ENCODE measurements at places on chromosomes 4 and X.

GRCh38 chrX:122078079-122078478 lies 1030.7 kb downstream of the GLUD2 start:
- DNase-seq = no peak

GRCh38 chr4:1055721-1056590 lies 44.5 kb downstream of the FGFRL1 start:
- no peak for DNase-seq

- no peak for DNase-seq
Measured at GRCh38 chrX:139691843-139692505, 16.0 kb downstream of the MCF2 start.

DNA sequence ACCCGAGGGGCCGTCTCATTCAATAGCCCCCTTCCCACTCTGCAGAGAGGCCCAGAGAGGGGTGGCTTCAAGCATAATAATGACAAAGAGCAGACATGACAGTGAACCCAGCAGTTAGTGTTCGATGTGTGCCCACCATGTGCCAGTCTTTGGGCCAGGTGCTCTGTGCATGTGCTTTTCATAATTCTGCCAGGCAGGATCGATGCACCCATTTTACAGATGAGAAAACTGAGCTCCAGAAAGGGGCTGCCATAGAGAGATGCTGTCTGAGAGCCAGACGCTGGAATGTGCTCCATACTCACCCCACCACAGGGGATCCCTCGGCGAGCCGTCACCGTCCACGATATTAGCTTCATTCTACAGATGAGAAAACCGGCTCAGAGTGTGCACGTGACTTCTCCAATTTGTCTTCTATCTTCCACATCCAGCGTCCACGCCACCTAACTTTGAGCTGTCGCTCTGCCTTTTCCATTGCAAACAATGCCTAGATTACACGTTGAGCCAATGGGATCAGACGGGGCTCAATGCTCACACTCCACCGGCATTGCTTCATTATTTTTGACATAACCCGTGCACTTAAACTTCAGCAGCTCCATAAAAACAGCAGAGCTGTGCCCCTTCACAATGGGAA lies 8.2 kb downstream of the ADRA2C start:
- no peak for DNase-seq

DNA sequence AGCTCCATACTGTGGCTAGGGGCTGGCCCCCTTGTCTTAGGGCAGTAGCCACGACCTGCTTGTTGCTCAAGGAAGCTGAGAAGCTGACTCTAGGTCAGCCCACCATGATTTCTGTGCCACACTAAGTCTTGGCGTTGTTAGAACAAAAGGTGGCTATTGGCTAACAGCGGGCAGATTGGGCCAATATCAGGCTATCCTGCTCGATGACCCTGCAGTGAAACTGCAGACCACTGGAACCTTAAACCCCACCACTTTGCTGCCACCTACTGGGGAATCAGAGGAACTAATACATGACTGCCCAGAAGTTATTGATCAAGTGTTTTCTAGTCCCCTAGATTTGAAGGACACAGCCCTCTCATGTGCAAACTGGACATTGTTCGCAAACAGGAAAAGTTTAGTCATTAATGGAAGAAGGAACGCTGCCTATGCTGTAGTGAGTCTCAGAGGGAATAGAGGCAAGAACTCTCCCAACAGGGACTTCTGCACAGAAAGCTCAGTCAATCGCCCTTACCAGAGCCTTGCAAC lies 17.0 kb upstream of the PAPSS1 start:
- DNase-seq = no peak

GRCh38 chr4:1331591-1332353 lies 15.2 kb upstream of the UVSSA start:
- DNase-seq = no peak

- DNase-seq = no peak
Measured at GRCh38 chrX:17441965-17442364, 67.0 kb downstream of the NHS start.

DNA sequence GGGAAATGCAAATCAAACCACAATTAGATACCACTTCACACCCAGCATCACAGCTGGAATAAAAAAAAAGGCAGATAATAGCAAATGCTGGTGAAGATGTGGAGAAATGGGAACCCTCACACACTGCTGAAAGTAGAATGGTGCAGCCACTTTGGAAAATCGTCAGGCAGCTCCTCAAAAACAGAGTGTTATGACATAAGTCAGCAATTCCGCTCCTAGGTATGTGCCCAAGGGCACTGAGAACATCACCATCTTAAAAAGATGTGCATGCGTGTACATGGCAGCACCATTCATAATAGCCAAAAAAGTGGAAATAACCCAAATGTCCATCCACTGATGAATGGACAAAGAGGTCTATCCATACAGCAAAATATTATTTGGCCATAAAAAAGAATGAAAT lies 28.0 kb downstream of the HMX1 start:
- no peak for DNase-seq

DNA sequence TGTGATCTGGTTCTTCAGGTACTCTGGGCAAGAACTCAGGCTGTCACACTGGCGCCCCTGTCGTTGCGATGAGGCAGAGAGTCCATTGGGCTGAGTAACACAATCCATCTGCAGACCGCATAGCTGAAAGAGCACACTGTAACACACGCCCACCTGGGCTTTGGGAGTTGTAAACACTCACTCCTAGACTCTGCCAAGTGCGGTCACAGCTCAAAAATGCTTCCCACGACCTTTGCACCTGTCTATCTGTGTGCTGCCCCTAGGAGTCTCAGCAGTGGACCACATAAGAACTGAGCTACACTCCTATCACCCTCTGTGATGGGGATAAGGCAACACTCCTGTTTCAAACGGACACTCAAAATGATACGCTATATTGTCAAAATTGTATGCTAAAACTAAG lies 2028.3 kb downstream of the PCDH7 start:
- DNase-seq = no peak

- DNase-seq = no peak
Measured at GRCh38 chr4:105896984-105897775, 1.9 kb downstream of the NPNT start.

- DNase-seq = no peak
Measured at GRCh38 chrX:95427389-95427788, 1257.3 kb upstream of the DIAPH2 start.

DNA sequence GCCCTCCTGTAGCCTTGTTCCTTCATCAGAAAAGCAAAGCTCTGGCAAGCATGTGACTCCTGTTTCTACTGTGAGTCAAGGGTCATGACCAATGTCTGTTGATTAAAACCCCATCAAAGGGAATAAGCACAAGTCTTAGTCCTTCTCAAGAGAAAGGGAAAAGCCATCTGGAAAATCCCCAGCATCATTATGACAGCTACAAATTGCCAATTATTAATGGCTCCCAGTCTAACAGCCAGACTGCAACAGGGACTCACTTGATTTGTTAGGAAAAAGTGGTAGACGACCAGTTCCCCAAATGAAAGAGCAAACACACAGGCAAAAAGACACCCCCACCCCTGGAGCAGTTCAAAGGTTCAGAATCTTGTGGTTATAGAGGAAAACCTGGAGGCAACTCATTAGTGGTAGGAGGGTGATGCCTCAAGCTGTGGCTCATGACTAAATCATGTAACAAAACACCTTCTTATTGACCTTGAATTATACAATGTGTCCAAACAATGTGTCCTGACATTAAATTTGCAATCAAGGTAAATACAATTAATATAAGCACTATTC lies 315.7 kb downstream of the HNRNPD start:
- no peak for DNase-seq

GRCh38 chrX:153610836-153611213 lies 11.9 kb upstream of the CCNQ start:
- DNase-seq = no peak

- no peak for DNase-seq
Measured at GRCh38 chrX:85379174-85379907, at the start of gene POF1B. TSS of gene POF1B (minus strand) at chrX:85379665. CDS start at chrX:85379454, 211 bp downstream.

- no peak for DNase-seq
Measured at GRCh38 chr4:184169225-184169867, 48.3 kb downstream of the ENPP6 start.

DNA sequence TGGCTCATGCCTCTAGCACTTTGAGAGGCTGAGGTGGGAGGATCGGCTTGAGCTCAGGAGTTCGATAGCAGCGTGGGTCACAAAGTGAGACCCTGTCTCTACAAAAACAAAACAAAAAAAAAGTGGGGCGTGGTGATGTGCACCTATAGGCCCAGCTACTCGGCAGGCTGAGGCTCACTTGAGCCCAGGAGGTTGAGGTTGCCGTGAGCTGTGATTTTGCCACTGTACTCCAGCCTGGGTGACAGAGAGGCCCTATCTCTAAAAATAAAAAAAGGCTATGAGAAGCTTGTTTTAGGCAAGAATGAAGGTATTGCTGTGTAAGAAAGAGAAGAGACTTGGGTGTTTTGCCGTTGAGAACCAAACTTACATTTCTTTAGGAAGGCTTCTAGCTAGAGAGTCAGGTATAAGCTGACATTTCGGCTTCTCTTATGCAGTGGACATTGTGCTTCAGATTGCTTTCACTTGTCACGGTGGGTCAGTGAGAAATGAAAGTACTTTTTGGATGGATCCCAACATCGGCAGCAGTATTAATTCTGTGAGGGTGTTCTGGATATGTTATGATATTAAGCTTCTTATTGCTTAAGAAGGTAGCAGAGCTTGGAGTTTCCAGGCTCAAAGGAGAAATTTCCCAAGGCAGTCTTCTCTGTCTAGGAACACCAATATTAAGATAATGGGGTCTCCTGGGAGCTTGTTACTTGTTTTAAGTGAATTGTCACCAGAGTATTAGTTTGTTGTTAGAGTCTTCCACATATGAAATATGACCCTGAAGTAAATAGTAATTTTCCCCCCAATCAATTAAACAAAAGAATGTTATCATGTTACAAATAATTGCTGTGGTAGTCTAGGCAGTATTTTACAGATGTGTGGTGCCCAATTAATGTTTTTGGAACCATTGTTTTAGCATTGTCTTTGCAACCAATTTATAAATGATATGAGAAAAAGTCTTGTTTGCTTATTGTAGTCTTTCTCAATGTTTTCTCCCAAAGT lies 17.6 kb downstream of the TMEM131L start:
- DNase-seq = no peak

GRCh38 chr4:128061566-128062536 lies 739 bp downstream of the LARP1B start:
- peak; percentile 7 for DNase-seq

GRCh38 chr4:73978886-73979285 lies 2.9 kb downstream of the PF4 start:
- DNase-seq = no peak

DNA sequence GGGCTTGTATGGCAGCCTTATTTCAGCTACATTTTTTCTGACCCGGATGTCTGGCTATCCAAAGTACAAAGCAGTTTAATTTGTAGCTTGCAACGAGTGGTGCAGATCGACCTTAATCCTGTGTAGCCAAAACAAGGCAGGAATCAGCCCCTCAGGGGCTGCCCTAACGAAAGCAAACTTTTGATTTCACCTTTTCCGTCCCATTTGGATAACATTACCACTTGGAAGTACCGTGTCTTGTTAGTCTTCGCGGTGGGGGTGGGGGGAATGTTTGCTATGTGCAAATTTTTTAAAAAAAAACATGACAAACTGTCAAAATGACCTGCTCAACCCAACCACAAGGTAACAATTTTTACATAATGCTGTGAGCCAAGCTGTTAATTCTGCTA lies 766 bp upstream of the DNAJB14 start:
- no peak for DNase-seq

- no peak for DNase-seq
Measured at GRCh38 chrX:150051096-150051495, 112.8 kb upstream of the EOLA2 start.

DNA sequence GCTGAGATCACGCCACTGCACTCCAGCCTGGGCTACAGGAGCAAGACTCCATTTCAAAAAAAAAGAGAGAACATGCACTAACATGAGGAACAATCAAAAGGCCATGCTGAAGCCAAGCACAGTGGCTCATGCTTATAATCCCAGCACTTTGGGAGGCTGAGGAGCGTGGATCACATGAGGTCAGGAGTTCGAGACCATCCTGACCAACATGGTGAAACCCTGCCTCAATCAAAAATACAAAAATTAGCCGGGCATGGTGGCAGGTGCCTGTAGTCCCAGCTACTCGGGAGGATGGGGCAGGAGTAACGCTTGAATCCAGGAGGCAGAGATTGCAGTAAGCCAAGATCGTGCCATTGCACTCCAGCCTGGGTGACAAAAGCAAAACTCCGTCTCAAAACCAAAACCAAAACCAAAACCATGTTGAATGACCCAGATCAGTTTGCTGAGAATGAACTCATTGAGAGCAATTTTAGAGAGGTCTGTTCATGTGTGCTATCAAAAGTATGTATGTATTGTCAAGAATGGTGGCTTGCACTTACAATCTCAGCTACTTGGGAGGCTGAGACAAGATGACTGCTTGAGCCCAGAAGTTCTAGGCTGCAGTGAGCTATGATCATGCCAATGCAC lies 44.8 kb downstream of the PDS5A start:
- DNase-seq = no peak

- DNase-seq = no peak
Measured at GRCh38 chrX:47590984-47591383, 8.7 kb downstream of the TIMP1 start.

GRCh38 chr4:22668702-22669101 lies 24.0 kb upstream of the GBA3 start:
- no peak for DNase-seq

GRCh38 chr4:79848329-79848728 lies 224.7 kb downstream of the ANTXR2 start:
- DNase-seq = no peak

DNA sequence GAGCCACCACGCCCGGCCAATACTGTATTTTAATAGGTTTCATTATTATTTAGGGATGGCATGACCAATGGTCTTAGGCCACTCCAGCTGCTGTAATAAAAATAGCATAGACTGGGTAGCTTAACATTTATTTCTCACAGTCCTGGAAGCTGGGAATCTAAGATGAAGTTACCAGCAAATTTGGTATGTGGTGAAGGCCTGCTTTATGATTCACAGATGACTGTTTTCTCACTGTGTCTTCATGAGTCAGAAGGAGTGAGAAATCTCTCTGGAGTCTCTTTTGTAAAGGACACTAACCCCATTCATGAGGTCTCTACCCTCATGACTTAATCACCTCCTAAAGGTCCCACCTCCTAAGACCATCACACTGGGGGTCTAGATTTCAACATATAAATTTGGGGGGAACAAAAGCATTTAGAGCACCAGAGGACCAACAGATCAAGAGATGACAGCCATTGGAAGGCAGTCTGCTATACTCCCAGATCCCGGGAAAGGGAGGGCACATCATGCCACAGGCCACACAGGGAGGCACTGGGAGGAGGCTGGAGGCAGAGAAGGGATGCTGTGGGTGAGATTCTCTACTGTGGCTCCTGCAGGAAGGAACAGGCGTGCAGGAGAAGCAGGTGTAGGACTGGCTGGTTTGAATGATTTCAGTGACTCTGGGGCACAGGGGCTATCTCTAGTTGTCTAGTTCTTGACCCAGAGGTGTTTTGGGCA lies 335.8 kb upstream of the SFRP2 start:
- DNase-seq = no peak

- no peak for DNase-seq
Measured at GRCh38 chr4:180058691-180059215, 2184.4 kb upstream of the TENM3 start.

DNA sequence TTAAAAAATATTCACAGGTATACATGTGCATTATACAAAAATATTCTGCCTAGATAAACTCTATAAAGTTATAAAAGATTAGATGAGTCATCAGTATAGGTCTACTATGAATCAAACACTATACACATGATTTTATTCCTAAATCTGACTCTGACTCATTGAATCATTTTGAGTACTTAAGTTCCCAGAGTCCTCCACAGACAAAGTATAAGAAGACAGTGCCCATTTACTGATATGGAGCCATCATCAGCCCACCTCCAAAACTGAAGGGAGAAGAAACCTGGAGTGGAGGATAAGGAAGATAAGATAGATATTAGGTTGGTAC lies 28.7 kb upstream of the ANTXR2 start:
- no peak for DNase-seq

GRCh38 chr4:51855751-51856150 lies 12.8 kb downstream of the DCUN1D4 start:
- no peak for DNase-seq

Data from cortex of kidney (tissue), 1 donor.